ENCODE measurements at places on chromosomes 6 and 20.

GRCh38 chr20:44756956-44757355, 11.3 kb downstream of the KCNK15 start:
- DNase-seq, result no peak

GRCh38 chr20:57712851-57713504, 3.2 kb upstream of the PMEPA1 start:
- no peak for DNase-seq

GRCh38 chr6:87700397-87701343, 1.4 kb downstream of the AKIRIN2 start:
- peak; percentile 50 for DNase-seq

DNA sequence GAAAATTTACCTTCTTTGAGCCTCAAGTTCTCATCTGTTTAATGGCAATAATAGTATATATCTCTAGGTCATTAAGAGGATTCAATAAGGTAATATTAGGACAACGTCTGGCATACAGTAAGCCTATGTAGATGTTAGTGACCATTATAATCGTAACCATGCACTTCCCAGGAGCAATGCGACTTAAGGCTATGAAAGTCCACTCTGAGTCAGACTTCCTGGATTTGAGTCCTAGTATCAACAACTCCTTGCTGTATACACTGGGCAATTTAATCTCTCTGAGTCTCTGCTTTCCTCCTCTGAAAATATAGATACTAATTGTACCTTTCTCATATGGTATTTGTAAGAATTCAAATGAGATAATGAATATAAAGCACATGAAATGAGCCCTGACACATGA, 168.1 kb upstream of the HDDC2 start:
- DNase-seq, result no peak

GRCh38 chr6:138182939-138183789, 21.4 kb downstream of the ARFGEF3 start:
- no peak for DNase-seq

DNA sequence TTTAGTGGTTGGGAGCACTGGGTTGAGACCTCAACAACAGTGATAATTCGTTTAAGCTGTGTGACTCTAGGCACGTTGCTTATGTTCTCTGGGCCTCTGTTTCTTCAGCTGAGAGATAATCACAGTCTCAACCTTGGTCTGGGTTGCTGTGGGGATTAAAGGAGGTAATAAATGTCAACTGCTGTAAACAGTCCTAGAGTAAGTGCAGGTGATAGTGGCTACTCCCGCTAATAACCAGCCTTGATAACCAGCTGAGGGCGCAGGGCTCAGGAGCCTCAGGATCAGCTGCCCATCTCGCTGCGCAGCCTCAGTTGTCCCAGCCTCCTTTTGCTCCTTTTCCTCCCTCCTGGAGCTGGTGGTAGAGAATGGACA, 58.0 kb downstream of the JARID2 start:
- DNase-seq, result no peak

GRCh38 chr6:56758120-56758519, 115.4 kb upstream of the DST start:
- DNase-seq, result no peak

- no peak for DNase-seq
Measured at GRCh38 chr6:151007076-151007475, 141.6 kb downstream of the MTHFD1L start.

DNA sequence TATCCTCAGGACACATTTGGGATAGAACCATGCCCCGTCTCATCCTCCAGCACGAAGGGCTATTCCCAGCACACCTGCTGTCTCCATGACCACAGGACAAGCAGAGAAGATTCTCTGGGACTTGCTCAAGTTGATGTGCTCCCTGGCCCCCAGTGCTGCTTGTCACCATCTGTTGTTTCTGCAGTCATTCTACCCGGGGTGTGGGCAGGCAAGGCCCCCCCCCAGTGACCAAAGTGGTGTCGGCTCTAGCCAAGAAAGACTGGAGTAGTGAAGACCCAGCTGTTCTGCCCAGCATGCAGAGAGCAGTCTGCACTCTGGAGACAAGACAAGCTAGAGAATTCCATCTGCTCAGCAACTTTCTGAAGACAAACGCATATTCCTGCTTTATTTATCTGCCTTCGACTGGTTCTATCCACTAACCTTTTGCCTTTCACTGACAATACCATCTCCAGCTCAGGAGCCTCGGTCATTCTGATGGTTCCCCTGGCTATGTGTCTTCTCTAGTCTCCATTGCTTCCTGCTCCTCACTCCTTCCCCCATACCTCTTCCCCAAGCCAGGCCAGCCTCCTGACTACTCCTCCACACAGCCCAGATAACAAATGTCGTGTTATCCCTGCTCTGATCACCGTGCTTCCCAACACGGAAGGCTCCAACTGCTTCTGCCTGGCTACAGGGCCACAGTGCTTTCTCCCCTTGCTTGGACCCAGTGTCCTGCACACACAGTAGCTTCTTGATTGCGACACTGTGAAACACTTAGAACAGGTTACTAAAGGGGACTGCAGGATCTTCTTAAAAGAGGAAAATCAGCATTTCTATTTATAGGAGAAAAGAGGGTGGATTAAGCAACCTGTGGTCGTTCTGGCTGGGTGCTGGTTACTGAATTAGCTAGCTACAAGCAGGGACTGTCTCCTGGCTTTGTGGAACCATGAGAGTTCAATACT, 86.7 kb upstream of the EMILIN3 start:
- no peak for DNase-seq

GRCh38 chr20:6008254-6008653, 45.6 kb downstream of the LRRN4 start:
- DNase-seq, result peak; percentile 95

DNA sequence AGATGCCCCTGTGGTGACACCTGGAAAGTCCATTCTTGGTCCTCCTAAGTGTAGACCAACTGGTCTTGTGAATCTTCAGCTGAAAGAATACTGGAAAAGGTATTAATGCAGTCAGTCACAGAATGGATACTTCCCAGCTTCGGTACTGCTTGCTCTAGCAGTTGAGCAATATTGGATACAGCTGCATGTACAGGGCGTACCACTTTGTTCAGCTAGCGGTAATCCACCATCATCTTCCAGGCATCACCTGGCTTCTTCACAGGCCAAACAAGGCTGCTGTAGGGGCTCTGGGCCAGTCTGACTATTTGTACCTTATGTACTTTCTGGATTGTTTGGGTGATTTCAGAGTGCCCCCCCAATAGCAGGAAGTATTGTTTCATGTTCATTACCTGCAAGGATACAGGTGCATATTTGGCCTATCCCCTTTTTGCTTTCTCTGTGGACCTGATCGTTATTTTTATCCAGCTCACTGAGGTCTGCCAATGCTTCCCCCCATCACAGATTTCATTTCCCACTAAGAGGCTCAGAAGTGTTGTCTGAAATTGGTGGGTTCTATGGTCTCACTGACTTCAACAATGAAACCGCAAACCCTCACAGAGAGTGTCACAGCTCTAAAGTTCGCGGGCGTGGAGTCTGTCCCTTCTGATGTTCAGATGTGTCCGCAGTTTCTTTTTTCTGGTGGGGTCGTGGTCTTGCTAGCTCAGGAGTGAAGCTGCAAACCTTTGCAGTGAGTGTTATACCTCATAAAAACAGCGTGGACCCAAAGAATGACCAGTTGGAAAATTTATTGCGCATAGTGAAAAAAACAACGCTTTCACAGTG, 52.2 kb downstream of the TRIM27 start:
- DNase-seq, result no peak

DNA sequence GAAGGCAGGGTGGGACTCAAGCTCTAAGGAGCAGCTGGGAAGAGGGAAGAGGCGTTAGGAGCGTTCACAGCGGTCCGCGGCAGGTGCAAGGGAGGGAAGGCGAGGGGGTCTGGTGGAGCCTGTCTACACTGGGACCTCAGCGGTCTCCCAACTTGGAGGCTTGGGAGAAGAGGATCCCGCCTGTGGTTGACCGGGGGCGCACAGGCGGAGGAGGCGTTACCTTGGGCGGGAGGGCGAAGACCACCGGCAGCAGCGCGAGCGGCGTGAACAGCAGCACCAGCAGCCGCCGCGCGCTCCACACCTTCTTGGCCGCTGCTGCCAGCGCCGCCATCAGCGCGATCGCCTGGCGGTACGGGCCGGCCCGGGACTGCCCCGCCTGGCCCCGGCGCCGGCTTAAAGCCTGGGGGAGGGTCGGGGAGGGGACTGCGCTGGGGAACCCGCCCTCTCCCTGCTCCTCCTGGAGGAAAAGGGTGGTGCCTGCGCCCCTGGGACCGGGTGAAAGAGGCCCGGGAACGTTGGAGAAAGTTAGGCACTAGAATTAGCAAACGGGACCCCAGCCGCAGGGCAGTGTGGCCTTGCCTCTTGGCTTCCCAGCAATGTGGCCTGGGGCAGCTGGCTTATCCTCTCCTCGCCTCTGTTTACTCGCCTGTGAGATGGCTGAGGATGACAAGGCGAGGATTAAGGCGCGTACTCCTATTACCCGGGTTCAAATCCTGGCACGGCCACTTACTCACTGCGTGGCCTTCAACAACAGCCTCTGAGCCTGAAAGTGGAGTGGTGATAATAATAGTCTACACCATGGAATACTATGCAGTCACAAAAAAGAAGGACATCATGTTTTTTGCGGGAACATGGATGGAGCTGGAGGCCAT, at the start of gene SLC13A3:
SLC13A3 (minus strand) TSS at position 369 of the 872 bp plus-strand sequence; CDS start at position 331, 38 bp downstream.
- no peak for DNase-seq

DNA sequence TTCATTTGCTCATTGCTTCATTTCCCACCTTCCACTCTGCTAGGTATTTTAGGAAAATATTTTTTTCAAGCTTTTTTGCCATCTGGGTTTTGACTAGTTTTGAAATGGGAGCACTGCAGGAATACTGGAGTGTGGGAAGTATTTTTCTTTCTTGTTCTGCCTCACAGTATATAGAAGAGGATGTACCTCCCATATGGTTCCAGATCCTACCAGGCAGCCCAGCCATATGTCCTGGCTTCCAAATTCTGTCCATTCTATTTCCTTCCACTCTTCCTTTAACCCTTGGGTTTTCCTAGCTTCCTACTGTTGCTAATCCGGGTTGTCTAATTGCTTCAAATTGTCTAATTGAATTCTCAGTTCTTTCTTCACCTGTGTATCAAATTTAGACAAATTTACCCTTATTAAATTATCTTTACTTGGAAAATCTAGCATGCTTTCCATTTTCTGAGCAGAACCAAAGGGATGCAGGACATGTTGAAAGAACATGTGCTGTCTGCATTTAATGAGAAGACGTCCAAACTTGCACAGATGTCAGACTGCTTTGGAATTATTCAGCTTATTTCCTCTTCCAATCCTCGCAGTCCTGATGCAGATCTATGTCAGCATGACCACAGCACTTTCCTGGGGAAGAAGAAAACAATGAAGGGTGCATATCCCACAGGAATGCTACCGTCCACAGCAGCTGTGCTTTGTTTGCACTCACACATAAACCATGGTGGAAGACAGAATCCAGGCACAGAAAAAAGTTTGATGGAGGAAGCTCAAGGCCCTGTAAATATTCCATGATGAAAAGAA, 1273.9 kb upstream of the MAP3K7 start:
- no peak for DNase-seq

DNA sequence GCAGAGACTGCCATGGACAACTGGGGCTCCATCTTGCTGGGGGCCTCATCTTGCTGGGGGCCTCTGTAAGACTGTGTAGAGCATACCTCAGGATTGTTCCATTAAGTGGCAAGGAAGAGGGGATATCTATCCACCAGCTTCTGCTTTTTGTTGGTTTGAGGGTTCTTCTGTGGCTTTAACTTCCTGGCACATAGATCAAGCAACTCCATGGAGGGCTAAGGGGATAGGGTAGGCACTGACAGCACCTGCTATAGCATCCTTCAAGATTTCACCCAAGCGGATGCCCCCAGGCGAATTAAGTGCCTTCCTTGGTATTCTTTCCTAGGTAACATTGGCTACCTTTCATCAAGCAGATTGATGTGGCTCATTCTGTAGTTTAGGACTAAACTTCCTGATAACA, 3.8 kb upstream of the LRRN4 start:
- DNase-seq, result no peak

GRCh38 chr20:59435518-59435917, 135.1 kb downstream of the EDN3 start:
- DNase-seq, result no peak

GRCh38 chr6:92586236-92586977, 833.0 kb downstream of the EPHA7 start:
- no peak for DNase-seq

GRCh38 chr6:126444659-126445273, 104.9 kb downstream of the CENPW start:
- no peak for DNase-seq

DNA sequence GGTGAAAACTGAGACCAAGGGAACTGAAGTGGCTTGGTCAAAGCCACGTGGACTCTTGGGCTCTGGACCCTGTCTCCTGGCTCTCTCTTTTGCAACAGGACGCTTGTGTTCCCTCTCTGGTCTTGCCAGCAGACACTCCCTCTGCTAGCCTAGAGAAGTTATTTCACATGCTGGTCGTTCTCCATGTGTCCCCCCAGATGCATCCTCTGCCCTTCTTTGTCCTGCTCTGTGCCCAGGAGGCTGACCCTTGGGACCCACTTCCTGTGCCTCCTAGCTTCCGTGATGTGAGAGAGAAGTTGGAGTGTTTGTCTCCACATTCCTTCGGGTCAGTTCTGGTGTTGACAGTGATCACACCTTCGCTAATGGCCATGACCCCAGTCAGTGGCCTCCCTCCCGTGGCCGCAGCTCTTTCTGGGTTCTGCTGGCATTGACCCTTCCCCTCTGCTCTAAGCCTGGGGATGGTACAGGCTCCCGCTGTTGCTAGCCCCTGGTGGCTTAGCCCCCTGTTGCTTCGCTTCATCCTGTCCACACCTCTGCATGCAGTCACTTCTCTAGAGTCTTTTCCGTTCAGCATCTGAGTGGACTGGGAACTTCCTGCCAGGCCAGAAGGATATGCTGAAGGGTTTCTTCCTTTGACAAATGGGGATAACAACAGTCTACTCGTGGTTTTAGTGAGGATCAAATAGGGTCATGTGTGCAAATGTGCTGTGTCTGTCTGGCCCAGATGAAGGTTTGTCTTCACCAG, 70.1 kb upstream of the BMP2 start:
- no peak for DNase-seq

DNA sequence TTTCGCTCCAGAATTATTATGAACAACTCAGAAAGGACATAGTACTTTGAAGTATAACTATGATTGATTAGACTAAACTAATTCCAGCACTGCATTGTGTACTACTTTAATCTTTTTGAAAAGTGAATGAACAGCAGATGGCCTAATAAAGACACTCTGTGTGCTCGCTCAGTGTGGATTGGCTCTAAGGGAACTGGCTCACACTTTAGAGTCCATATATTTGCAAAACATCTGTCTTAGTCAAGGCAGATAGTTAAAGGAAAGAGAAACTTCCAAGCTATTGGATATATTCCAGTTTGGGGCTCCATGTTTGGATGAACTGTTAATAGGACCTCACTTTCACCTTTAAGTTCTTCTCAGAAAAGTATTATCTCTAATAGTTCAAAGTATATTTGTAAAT, 218.9 kb downstream of the EYA4 start:
- DNase-seq, result no peak

GRCh38 chr20:35395728-35396127, 16.0 kb downstream of the UQCC1 start:
- DNase-seq, result peak; percentile 31
